ENCODE measurements at places on chromosomes 1 and 21.

DNA sequence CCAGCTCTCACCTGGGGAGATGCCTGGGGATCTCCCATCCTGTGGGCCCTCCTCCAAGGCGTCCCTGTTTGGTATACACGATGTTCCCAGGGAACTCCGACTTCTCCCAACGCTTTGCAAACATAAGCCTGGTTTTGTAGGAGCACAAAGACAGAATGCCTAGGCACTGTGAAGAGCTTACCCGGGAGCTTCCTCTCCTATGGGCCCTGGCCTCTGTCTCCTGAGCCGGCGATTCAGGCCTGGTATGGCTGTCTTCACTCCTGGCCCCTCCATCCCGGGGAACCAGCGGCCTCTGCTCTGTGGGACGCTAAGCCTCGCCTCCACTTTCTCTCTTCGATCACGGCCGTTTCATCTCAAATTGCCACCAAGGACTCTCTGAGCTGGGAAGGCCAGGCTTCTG is 59.6 kb upstream of the ACTRT2 start:
- DNase-seq: no peak

GRCh38 chr1:176602388-176603004 is 139.5 kb downstream of the PAPPA2 start:
- no peak for DNase-seq

- peak; percentile 21 for DNase-seq
Observed at GRCh38 chr1:15260418-15261154, 13.6 kb downstream of the FHAD1 start.

DNA sequence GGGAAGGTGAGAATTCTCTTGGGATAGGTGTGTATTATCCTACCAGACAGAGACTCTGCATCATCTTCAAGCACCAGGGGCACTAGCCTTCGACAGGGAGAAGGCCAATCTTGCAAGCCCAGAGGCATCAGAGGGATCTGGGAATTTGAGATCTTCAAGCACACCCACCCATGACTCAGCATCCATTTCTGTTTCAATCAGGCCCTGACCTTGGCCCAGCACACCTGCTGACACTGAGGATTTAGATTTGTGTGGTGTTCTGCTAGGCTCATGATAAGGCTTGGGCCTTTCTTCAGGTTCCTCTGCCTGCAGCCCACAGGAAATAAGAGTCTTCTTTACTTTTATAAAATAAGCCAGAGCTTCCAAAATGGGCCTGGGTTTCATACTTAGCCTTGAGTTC is 6.6 kb upstream of the PCP4 start:
- no peak for DNase-seq
